ENCODE measurements at places on chromosomes 5 and 9.

DNA sequence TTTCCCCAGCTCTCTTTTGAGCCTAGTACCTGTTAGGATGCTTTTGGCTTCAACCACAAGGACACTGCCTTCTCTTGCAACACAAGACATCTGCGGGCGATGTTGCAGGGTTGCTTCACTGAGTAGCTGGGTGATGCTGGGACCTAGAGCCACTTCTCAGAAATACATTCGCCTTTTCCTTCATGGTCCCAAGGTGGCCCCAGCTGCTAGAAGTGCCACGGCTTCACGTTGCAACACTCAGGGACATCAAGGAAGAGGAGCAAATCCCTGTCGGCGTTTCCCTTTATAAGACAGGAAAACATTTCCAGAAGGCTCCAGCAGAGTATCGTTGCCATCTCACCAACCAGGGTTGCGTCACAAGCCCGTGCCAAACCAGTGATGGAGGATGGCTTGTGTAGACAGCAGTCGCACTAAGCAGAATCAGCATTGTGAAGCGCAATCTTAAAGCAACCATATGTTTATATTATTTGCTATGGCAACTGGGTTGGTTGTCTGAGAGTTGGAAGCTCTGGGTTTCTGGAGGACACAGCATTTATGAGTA is 62.7 kb downstream of the ANKRD33B start:
- DNase-seq: no peak

DNA sequence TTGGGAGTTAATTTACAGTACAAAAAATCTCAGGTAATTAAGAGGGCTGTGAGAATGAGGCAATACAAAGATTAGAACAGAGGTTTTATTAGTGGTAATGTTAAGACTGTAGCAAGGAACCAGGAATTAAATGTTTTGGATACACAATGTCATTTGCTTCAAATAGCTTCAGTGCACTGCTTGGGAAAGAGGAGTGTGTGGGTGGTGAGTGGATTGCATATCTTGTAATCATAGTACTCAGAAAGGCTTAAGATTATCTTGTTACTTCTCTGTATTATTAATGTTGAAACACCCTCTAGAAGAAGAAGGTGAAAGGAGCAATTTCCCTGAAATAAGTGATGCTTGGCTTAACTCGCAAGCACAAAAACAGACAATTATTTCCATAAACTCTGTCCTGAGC is 21.0 kb upstream of the TBCA start:
- no peak for DNase-seq

- DNase-seq: peak; percentile 86
Observed at GRCh38 chr9:114653556-114654159, 3.9 kb downstream of the TEX53 start.

DNA sequence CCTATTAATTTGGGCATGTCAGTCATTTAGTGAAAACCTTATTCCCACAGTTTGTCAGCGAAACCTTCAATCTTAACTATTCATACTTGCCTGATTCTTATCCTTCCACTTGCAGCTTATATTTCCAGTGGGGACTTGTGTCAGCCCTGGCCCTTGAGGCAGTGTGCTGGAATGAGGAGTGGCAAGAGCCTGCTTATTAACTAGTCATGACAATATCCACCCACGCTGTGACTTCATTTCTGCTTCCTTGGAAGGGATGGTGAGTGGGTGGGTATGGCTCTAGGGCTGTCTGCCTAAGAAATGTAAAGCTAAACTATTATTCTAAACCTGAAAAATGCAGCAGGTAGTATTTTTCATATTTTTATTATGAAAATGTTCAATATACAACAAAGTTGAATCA is 34.0 kb upstream of the LURAP1L start:
- DNase-seq: no peak

- DNase-seq: no peak
Observed at GRCh38 chr9:82034956-82035731, 46.6 kb downstream of the SPATA31D1 start.

DNA sequence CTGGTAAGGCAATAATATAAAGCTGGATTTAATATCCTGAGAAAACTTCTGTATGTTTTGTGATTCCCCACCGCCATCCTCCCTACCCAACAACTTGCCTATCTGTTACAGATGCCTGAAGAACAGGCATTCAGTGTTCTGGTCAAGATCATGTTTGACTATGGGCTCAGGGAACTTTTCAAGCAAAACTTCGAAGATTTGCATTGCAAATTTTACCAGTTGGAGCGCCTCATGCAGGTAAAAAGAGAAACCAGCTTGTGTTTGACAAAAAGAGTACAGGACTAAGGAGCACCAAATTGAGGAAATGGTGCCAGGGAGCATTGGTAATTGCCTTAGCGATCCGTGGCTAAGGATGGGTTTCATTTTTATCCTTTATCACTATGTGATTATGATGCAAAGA is 40.0 kb downstream of the GPR21 start:
- no peak for DNase-seq

- no peak for DNase-seq
Observed at GRCh38 chr5:121976979-121977378, 15.2 kb downstream of the SRFBP1 start.

GRCh38 chr9:110110154-110110553 is 97.8 kb downstream of the C9orf152 start:
- no peak for DNase-seq

- DNase-seq: no peak
Observed at GRCh38 chr9:106445107-106445506, 417.9 kb upstream of the ZNF462 start.

DNA sequence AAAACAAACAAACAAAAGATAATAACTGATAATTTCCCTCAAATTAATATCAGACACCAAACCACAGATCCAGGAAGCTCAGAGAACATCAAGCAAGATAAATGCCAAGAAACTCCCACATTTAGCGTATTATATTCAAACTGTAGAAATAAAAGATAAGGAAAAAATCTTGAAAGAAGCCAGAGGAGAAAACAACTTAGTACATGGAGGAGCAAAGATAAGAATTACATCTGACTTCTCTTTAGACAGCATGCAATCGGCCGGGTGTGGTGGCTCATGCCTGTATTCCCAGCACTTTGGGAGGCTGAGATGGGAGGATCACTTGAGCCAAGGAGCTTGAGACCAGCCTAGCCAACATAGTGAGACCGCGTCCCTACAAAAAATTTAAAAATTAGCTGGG is 17.2 kb upstream of the MLANA start:
- DNase-seq: no peak

Data from colonic mucosa (tissue), 4 donors.